ENCODE measurements at places on chromosomes 4 and X. TPM values are rescaled to one million over a fixed set of nuclear protein-coding genes. Genes with fewer than 3 reads are reported as not detected.

LEF1 gene
- 151 TPM for total RNA-seq

TRAM1L1 gene
- total RNA-seq = 5.1 TPM

ARSJ gene
- 2.1 TPM for total RNA-seq

CT45A1 gene
- total RNA-seq = not detected

ELF4 gene
- 4.0 TPM for total RNA-seq

SPIN2A gene
- 0.33 TPM for total RNA-seq

TDO2 gene
- not detected for total RNA-seq

NLGN4X gene
- total RNA-seq = 10.3 TPM

ZCCHC18 gene
- under 0.01 TPM for total RNA-seq

NLGN3 gene
- 0.33 TPM for total RNA-seq

ODAPH gene
- not detected for total RNA-seq

EDA2R gene
- 3.1 TPM for total RNA-seq

FOXR2 gene
- not detected for total RNA-seq

USP27X gene
- 3.7 TPM for total RNA-seq

MORC4 gene
- total RNA-seq = 12.5 TPM

ACE2 gene
- total RNA-seq = not detected

FAT1 gene
- total RNA-seq = 124 TPM

VSIG4 gene
- not detected for total RNA-seq

CSAG1 gene
- total RNA-seq = not detected

GUCY1B1 gene
- total RNA-seq = 1.2 TPM

GPR119 gene
- not detected for total RNA-seq

PF4V1 gene
- not detected for total RNA-seq

TRIM60 gene
- total RNA-seq = not detected

DMRTC1B gene
- not detected for total RNA-seq

POF1B gene
- not detected for total RNA-seq

PFKFB1 gene
- total RNA-seq = not detected

CNKSR2 gene
- total RNA-seq = 3.1 TPM

SH2D1A gene
- not detected for total RNA-seq

NUDT10 gene
- total RNA-seq = 3.1 TPM

ZDHHC15 gene
- total RNA-seq = not detected

GAB3 gene
- 0.62 TPM for total RNA-seq

SPANXD gene
- total RNA-seq = not detected

HMGB2 gene
- total RNA-seq = 25.4 TPM

MMAA gene
- total RNA-seq = 1.7 TPM

HTN3 gene
- total RNA-seq = not detected

PCDH7 gene
- 10.3 TPM for total RNA-seq

CXCL9 gene
- total RNA-seq = 0.15 TPM

FATE1 gene
- not detected for total RNA-seq

NPY5R gene
- total RNA-seq = not detected

RBMXL3 gene
- total RNA-seq = not detected

ADH1B gene
- total RNA-seq = 0.62 TPM

XK gene
- total RNA-seq = under 0.01 TPM

CYSLTR1 gene
- not detected for total RNA-seq

PWWP3B gene
- not detected for total RNA-seq
